ENCODE measurements at places on chromosomes 2 and 18. TPM values are rescaled to one million over a fixed set of nuclear protein-coding genes. Genes with fewer than 3 reads are reported as not detected.

DAPL1 gene
- total RNA-seq: not detected

GRCh38 chr2:195027947-195028346 is 629.1 kb upstream of the SLC39A10 start:
- no peaks in the 10 kb centered on the region for H3K4me1 ChIP-seq
- no peak for DNase-seq
- H3K36me3 ChIP-seq: no peaks in the 10 kb centered on the region
- no peak overlapping the region for H3K4me3 ChIP-seq

DNA sequence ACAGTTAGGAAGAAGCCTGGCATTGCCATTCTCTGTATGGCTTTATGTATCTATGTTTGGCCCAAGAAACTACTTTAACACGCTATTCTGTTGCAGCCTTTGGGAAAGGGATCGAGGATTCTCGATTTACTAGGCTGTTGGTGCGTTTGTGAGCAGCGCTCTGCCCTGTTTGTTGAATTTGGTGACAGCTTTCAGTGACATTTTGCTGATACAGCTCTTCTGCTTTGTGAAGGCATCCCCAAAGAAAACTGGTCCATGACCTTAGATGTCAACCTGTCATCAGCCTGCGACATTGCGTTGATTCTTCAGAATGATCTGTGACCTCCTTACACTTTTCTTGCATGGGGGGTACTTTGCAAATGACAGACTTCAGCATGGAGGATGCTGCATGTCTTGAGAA is 431.5 kb downstream of the ARHGAP15 start:
- H3K27ac ChIP-seq: no peak overlapping the region
- no peaks in the 10 kb centered on the region for H3K27me3 ChIP-seq
- no peaks in the 10 kb centered on the region for H3K36me3 ChIP-seq
- DNase-seq: no peak

- H3K4me3 ChIP-seq: no peak overlapping the region
- H3K36me3 ChIP-seq: no peaks in the 10 kb centered on the region
- no peak overlapping the region for H3K27ac ChIP-seq
- H3K27me3 ChIP-seq: no peaks in the 10 kb centered on the region
Measured at GRCh38 chr2:55995211-55995610, 71.6 kb upstream of the EFEMP1 start.
